ENCODE measurements at places on chromosomes 7 and 10. TPM values are rescaled to one million over a fixed set of nuclear protein-coding genes. Genes with fewer than 3 reads are reported as not detected.

The CYP3A7 gene
- total RNA-seq, result not detected

GRCh38 chr10:126663880-126664279 is 6.6 kb downstream of the C10orf90 start:
- DNase-seq, result no peak

The FAM20C gene
- total RNA-seq, result 32.5 TPM

The TMEM26 gene
- total RNA-seq, result 1.2 TPM

GRCh38 chr10:114087255-114087654 is 43.6 kb downstream of the ADRB1 start:
- no peak for DNase-seq

DNA sequence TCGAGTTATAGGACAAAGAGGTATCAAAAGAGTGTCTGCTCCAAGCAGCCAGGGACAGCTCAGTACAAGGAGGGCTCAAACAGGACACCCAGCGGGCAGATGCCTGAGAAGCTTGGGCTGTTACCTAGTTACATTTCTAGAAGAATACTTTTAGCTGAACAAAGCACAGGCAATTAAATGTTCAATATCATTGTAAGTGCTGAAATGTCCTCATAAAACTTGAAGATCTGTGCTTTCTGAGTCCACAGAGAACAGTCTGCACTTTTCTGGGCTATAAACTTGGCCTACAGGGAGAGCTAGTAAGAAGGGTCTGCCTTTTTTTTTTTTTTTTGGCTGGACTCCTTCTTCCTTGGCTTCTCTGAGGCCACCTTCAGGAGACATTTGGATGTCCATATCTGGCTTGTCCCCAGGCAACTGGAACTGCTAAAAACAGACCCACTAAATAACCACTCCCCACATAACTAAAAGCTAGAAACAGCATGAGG is 123.2 kb downstream of the SLC16A9 start:
- DNase-seq, result no peak

The CNNM1 gene
- total RNA-seq, result 0.35 TPM

The GRID2IP gene
- 0.14 TPM for total RNA-seq

GRCh38 chr10:95260909-95261552 is 29.8 kb downstream of the PDLIM1 start:
- no peak for DNase-seq

The NEUROG3 gene
- total RNA-seq, result 2.8 TPM
